Body of pancreas (tissue), 4 donors: ENCODE measurements at places on chromosomes 1 and 21. TPM values are rescaled to one million over a fixed set of nuclear protein-coding genes. Genes with fewer than 3 reads are reported as not detected.

KCNA3 gene
- total RNA-seq: 1.3 TPM

GRCh38 chr1:155120253-155120652, 7.4 kb upstream of the EFNA1 start:
- no peak overlapping the region for H3K27ac ChIP-seq
- H3K4me1 ChIP-seq: peaks cover 8% of the 10 kb centered on the region
- H3K27me3 ChIP-seq: no peaks in the 10 kb centered on the region
- no peaks in the 10 kb centered on the region for H3K36me3 ChIP-seq

GOLT1A gene
- not detected for total RNA-seq

DNA sequence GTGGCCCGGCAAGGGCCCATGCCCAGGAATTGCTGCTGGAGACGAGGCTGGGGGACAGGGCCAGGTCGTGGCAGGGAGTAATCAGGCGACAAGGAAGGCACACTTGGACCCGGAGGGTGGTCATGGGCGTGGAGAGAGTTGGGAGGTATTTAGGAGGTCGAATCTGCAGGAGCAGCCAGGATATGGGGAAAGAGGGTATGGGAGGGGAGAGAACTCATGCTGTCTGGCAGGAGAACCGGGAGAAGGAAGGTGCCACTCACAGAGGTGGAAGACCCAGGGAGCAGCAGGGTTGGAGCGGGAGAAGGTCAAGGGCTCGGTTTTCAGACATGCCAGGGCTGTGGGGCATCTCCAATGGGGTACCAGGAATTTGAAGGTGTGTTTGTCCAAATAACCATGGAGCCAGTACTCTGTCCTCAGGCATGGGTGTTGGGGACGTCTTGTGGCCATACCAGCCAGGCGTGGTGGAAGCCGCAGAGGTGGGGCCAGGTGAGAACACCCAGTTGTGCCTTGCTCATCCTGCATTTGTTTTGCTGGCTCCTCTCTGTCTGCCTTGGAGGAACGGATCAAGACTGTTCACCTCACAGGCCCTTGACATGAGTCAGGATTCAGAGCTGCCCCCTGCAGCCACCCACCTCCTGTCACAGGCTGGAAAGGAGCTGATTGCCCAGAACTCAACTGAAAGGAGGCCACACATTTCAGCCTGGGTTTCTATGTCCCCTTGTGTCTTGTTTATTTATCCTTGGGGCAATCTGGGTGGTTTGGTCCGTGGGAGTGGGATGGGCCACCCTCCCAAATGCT, 111.6 kb downstream of the SPSB1 start:
- no peaks in the 10 kb centered on the region for H3K27me3 ChIP-seq
- DNase-seq: no peak
- no peak overlapping the region for H3K27ac ChIP-seq
- no peak overlapping the region for H3K4me3 ChIP-seq
- H3K36me3 ChIP-seq: no peaks in the 10 kb centered on the region
- no peaks in the 10 kb centered on the region for H3K4me1 ChIP-seq

- no peak overlapping the region for H3K27ac ChIP-seq
- no peaks in the 10 kb centered on the region for H3K27me3 ChIP-seq
- peak; percentile 62 for DNase-seq
- H3K4me1 ChIP-seq: peaks cover 15% of the 10 kb centered on the region
- no peaks in the 10 kb centered on the region for H3K36me3 ChIP-seq
Measured at GRCh38 chr1:22709891-22710700, 543 bp upstream of the EPHB2 start.
